EL (cell line): ENCODE measurements at places on chromosomes 11 and 22.

DNA sequence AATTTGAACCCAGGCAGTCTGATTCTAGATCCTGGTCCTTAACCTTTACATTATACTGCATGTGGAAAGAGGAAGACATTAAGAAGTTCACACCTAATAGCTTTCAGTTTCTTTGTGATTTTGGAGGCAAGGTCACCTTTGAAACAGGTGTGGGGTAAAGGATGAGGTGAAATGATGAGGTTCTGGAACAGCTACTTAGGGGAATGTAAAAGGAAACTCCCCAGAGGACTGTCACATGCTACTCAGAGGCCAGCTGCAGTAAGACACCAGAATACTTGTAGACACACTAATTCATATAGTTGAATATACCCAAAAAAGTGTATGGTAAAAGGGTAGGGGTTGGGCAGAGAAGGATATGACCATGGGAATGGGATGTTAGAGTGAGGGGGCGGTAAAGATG lies 5.4 kb downstream of the APIP start:
- DNase-seq, result no peak

- DNase-seq, result no peak
Measured at GRCh38 chr22:41341990-41342389, 39.8 kb upstream of the TEF start.

GRCh38 chr11:12281571-12282478 lies 95.5 kb upstream of the PARVA start:
- peak; percentile 83 for DNase-seq

DNA sequence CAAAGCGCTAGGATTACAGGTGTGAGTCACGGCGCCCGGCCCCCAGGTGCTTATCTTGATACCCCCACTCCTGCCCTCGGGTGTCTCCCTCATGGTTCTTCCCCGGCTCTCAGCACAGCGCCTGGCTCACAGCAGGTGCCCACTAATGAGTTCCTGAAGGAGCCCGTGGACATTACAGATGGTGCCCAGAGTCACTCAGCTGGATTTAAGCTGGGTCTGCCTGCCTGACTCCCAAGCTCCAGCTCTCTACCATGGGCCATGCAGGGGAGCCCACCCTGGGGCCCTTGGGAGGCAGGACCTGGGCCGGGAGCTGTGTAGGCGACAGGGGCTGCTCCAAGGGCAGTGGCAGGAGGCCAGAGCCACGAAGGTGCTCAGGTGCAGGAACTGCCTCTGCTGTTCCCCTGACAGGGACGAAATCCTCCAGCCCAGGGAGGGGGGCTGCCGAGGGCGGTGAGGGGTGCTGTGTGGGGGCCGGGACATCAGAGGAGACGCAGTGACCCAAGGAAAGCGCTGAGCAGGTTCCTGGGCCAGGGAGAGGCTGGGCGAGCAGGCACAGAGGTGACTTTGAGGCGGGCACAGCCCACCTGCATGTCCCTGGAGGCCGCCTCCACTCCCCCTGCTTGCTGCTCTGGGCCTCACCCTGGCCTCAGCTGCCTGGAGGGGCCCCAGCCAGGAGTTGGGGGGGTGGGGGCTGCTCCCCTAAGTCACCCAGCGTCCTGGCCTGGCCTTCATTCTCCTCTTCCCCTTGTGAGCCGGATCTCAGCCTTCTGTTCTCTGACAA lies 14.6 kb upstream of the FLRT1 start:
- DNase-seq, result no peak

GRCh38 chr11:95360377-95361075 lies 129.5 kb upstream of the SESN3 start:
- DNase-seq, result no peak

- no peak for DNase-seq
Measured at GRCh38 chr22:44193535-44193891, 12.8 kb downstream of the PARVG start.

DNA sequence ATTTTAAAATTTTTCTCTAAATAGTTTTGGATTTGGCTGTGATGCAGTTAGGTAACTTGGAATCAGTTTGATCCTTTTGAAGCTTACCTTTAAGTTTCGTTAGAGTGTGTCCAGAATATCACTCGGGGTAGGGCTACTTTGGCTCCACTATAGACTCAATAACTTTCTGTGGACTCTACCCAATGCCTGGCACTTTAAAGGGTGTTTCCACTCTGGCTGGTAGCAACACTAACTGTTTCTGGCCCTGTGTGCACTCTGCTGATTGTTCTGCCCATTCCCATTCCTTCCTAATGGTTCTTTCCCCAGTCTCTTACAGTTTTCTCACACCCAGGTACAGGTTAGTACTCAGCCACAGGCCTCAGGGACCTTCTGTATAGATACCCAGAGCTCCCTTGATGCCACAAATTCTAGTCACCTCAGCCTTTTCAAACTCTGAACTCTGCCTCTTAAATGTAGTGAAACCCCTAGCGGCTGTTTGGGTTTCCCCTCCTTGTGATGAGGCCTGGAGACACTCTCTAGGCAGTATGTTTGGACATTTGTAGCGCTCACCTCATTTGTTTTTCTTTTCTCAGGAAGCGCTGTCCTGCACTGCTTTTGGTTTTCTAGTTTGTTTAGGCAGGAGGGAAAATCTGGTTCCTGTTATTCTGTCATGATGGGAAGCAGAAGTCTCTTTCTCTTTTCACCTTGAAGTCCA lies 16.8 kb downstream of the CUL5 start:
- no peak for DNase-seq

DNA sequence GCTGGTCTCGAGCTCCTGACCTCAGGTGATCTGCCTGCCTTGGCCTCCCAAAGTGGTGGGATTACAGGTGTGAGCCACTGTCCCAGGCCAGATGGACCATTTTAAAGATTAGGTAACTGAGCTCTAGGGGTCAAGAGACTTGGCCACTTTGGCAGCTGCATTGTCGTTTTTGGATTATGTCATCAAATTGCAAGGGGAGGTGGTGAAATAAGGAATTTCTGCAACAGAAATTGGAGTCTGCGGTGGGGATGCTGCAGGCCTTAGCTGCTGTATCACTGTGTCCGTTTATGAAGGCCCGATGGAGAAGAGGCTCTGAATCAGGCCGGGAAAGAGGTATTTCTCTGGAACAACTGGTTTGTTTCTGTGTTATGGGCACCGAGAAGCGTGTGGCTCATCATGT lies 34.6 kb downstream of the PTPRJ start:
- no peak for DNase-seq

- DNase-seq, result peak; percentile 63
Measured at GRCh38 chr11:88414981-88415413, 77.5 kb upstream of the CTSC start.
